Stimulated activated CD4-positive, alpha-beta T cell treated with anti-CD3 and anti-CD28 coated beads, Interleukin-15, amount 100 ng/mL, for 1 hour (primary cell): ENCODE measurements at places on chromosomes 7 and 10.

DNA sequence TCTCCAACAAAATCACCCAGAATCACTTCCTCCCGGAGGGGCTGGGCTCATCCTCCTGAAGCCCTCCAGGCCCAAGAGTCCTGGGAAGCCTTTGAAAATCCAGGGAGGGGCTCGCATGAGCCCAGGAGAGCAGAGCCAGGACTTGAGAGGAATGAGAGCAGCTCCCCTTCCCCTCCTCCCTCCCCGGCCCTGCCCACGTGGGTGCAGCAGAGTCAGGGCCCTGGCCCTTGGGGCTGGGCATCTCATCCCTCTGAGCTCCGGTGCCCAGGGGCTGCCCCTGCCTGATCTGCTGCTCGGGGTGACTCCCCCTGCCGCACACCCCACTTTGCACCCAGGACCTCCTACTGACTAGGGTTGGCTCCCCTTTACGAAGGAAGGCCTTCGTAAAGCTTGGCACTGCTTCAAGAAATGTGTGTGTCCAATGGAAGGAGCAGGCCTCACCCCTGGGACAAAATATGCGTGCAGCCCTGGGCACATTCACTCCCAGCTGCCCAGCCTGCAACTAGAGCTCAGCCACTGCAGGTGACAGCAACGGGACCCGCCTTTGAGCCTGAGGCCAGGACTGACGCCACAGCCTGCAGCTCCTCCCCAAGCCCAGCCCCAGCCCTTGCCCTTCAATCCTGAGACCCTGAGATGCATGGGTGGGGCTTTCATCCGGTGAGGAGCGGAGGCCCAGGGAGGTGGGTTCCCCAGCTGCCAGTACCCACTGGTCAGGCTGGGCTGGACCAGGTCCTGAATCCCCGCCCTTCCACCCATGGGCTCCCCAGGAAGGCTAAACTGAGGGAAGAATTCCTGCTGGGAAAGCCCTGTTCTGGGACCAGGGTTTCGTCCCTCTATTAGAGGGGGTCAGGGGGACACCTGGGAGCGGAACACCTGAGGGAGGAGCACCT lies 21.8 kb downstream of the PWWP2B start:
- DNase-seq = no peak

DNA sequence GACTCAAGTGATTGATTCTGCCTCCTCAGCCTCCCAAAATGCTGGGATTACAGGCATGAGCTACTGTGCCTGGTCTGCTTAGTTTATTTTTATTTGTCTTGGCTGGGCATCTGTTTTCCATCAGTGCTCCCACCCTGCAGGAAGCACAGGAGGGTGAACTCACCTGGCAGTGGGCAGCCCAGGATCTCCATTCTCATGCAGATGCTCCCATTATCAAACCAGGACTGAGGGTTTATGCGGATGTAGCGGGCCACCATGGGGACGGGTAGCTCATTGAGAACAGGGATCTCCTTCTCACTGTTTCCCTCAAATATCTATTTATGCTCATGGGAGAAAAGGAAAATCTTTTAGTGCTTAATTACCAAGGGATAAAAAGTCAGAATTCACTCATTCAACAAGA lies 93.8 kb downstream of the CPXM2 start:
- DNase-seq = no peak

DNA sequence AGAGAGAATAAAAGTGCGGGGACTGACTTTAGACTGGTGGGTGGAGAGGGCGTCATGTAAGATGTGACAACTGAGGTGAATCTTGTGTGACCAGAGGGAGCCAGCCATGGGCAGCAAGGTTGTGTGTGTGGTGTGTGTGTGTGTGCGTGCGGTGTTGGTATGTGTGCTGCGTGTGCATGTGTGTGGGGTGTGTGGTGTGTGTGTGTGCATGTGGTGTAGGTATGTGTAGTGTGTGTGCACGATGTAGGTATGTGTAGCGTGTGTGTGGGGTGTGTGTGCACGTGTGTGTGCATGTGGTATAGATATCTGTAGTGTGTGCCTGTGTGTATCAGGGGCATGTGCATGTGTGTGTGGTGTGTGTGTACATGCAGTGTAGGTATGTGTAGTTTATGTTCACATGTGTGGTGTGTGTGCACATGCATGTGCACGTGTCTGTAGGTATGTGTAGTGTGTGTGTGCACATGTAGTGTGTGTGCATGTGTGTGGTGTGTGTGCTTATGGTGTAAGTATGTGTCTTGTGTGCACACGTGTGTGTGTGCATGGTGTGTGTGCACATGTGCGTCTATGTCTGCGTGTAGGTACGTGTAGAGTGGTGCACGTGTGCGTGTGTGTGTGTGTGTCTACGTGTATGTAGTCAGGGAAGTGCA lies 312.3 kb upstream of the MKI67 start:
- no peak for DNase-seq

GRCh38 chr7:24786941-24787340 lies 29.7 kb upstream of the GSDME start:
- no peak for DNase-seq

DNA sequence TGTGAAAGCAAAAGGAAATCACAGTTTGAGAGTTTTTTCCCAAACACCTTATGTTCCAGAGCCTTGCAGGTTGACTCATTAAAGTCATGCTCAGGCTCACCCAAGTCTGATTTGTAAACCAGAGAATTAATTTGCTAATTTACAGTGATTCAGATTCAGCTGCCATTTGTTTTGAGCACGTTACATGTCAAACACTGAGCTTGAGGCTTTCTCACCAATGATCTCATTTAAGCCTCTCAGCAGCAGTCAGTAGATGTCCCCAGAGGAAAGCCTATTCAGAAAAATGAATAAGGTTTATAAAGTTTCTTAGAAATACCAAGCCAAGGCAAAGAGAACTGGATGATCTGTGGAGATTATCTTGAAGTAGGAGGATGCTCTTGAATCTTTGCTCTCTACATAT lies 420.4 kb downstream of the HTR7 start:
- DNase-seq = no peak

DNA sequence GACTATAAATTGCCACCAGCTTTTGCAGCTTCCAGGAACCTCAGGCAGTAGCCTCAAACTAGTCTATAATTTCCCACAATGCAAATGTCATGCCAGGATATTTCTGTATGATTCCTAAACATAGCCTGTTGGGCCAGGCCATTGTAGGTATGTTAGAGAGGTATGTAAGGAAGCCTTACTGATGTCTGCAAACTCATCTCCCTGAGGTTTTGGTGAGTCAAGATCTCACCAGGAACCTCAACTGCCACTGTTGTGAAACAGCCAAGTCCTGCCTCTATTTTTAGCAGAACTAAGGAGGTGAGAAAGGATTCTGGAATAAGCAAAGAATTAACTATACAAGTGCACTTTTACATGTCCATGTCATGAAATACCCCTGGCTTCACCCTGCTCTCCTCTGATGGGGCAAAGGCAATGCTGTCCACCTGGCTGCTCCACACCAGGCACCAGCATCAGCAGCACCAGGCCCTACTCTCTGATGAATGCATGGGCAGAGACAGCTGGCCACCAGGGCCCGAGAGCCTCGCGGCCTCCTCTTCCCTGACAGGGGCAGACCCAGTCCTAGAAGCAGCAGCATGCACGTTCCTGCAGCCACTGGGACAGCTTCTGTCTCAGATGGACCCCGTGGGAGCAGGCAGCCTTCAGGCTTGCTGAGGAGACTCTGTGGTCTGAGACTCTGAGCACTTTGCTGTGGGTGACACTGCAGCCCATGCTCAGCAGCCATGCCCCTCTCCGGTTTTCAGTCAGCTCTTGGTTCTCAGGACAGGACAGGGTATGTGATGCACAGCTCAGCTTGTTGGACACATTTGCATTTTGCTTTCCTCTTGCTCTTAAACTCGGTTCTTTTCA lies 147.3 kb downstream of the ZMYND11 start:
- DNase-seq = no peak

GRCh38 chr7:2209146-2209960 lies 23.4 kb downstream of the MAD1L1 start:
- no peak for DNase-seq

- DNase-seq = no peak
Observed at GRCh38 chr10:122323941-122324675, 50.4 kb upstream of the PLEKHA1 start.

DNA sequence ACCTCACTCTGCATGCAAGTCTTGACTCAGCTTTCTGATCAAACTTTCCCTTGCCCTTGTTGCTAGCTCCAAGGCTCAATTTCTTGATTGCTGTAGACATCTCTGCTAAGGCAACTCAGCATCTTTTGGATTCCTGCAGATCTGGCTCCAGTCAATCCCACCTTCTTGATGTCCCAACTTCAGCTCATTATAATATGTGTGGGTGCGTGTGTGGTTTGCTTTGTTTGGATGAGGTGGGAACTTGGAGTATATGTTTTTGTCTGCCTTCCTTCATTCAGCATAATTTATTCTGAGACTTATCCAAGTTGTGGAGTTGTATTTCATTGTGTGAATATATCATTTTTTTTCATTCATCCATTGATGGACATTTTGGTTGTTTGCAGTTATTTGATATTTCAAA lies 364.8 kb upstream of the IGFBP3 start:
- no peak for DNase-seq

DNA sequence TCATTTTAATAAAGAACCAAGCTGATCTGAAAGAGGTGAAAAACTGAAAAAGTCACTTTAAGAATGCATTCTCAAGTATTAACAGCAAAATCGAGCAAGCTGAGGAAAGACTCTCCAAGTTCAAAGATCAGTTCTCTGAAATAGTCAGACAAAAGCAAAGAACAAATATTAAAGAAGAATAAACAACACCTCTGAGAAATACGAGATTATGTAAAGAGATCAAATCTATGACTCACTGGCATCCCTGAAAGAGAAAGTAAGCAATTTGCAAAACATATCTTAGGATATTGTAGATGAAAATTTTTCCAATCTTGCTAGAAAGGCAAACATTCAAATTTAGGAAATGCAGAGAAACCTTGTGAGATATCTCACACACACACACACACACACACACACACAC lies 138.4 kb upstream of the HGF start:
- DNase-seq = no peak

DNA sequence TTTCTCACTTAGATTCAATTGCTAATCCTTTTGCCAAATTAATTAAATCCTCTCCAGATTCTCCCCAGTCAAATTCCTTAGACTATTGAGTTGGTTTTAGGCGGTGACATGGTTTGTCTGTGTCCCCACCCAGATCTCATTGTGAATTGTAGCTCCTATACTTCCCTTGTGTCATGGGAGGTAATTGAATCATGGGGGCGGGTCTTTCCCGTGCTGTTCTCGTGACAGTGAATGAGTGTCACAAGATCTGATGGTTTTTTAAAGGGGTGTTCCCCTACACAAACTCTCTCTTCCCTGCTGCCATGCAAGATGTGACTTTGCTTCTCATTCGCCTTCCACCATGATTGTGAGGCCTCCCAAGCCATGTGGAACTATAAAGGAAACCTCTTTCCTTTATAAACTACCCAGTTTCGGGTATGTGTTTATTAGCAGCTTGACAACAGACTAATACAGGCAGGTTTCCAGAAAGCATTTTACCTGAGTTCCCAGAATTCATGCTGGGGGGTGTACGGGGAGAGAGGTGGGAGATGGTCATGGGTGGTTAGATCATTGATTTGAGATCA lies 44.7 kb upstream of the GARS1 start:
- no peak for DNase-seq

GRCh38 chr10:126350216-126350992 lies 37.9 kb downstream of the ADAM12 start:
- DNase-seq = no peak

- no peak for DNase-seq
Observed at GRCh38 chr7:1948887-1949680, 279.0 kb downstream of the ELFN1 start.

DNA sequence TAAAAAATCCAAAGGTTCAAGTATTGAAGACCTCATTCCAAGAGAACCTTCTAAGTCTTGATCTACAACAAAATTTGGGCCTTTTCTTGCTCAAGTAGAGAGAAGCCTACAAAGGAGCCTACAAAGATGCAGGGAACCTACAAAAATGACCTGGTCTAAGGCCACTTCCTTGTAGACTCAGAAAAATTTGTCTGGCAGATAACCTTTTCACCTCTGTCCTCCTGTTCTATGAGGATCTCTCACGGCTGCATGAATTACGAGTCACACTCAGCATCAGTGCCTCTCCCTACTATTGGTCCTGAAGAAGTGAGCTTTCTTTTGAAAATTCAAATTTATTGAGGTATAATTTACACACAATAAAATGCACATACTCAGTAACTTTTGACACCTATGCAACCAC lies 29.3 kb downstream of the CCNJ start:
- DNase-seq = no peak

DNA sequence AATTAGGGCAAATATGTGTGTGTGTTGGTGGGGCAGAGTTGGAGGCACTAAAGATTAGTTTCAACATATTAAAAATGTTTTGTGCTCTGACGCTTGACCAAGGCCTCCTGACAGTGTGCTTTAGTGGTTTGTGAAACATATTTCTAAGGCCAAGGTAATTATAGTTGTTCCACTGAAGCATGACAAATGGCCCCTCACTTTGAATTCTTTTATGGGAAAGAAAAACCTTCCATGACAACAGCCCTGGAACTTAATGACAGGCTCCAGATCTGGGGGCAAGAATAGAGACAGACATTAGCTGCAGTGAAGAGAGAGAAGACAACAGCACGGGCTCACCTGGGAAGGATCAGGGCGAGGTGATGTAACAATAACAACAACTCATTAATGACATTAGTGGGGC lies 155.8 kb downstream of the CHN2 start:
- no peak for DNase-seq

GRCh38 chr10:17737027-17737965 lies 14.7 kb upstream of the TMEM236 start:
- no peak for DNase-seq

- DNase-seq = no peak
Observed at GRCh38 chr7:72413886-72414285, 1.7 kb upstream of the CALN1 start.

- DNase-seq = peak; percentile 57
Observed at GRCh38 chr10:132961787-132962622, 19.6 kb upstream of the CFAP46 start.

DNA sequence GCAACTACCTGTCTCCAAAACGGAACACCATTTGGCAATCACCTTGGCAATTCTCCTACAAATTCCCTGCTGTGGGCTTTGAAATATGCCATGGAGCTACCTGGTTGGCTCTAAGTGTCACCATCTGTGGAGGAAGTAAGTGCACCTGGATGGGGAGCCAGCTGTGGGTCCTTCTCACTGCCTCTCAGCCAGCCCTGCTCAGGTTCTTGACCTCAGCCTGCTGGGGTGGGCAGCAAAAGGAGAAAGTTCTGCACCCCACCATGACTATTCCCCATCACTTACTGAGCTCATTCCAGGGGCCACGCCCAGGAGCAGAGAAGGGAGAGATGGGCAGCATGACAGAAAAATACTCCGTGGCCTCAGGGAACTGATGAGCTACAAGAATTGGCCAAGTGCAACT lies 158.7 kb downstream of the TNS3 start:
- no peak for DNase-seq

DNA sequence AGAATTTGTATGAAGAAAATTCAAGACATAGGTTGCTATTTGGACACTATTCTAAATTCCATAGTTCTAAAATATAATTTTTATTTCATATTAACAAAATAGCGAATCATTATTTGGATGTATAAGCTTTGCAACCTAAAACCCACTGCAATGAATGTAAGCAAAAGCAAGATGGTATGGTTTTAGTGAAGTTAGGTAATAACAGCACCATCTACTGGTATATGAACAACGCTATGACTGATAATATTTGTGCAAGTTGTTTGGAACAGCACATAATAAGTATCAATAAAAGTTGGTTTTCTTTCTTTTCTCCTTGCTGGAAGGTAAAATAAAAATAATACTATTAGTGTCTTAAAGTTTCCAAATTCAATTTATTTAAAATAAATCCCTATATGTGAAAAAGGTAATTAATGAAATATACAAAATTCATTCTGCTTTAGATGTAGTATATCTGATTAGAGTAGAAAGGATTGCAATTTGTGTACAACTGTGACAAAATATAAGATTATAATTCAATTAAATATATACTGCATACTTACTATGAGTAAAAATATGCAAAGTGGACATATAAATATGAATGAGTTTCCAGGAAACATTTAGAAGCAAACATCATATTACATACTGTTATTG lies 79.0 kb upstream of the LSM8 start:
- no peak for DNase-seq
